ENCODE measurements at places on chromosomes 3 and 15.

- H3K27ac ChIP-seq = no peak overlapping the region
- DNase-seq = no peak
- H3K36me3 ChIP-seq = no peaks in the 10 kb centered on the region
- H3K27me3 ChIP-seq = no peaks in the 10 kb centered on the region
Measured at GRCh38 chr3:177921153-177921552, 615.1 kb upstream of the KCNMB2 start.

DNA sequence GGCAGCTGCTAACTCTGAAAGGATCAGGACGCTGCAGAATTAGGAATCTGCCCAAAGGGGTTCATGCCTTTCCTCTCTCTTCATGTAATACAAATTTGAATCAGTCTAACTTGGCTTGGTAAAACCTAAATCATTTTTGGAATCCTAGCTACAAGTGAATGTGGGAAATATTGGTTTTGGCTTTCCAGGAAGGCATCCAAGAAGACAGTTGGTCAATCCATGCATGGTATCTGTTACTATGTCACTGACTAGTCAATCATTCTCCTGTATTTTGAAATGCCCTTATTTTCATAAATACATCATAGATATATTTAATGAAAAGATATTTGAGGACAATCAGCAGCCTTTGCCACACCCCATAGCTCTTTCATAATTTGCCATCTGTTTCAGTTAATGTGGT is 7.5 kb upstream of the PLS1 start:
- H3K4me1 ChIP-seq = no peaks in the 10 kb centered on the region
- no peak overlapping the region for H3K4me3 ChIP-seq
- H3K36me3 ChIP-seq = no peaks in the 10 kb centered on the region
- no peak overlapping the region for H3K27ac ChIP-seq
- no peaks in the 10 kb centered on the region for H3K27me3 ChIP-seq

DNA sequence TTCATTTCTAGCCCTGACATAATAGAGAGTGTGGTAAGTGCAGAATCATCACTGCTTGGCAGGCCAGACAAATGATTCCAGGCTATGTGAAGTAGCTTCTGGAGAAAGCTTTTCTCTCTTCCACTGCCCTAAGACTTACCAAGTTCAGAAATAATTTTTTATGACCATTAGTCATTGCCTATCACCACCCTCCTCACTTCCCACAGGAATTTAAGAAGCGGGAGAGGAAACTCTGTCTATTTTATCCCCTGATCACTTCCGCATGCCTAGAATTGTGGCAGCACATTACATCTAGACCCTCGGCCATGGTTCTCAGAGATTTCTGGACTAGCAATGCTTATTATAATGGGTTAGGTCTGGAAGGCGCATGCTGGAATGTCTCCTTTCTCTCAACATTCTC is 397.8 kb upstream of the NR2F2 start:
- no peaks in the 10 kb centered on the region for H3K4me1 ChIP-seq
- H3K27ac ChIP-seq = no peak overlapping the region
- H3K4me3 ChIP-seq = no peak overlapping the region
- DNase-seq = no peak

DNA sequence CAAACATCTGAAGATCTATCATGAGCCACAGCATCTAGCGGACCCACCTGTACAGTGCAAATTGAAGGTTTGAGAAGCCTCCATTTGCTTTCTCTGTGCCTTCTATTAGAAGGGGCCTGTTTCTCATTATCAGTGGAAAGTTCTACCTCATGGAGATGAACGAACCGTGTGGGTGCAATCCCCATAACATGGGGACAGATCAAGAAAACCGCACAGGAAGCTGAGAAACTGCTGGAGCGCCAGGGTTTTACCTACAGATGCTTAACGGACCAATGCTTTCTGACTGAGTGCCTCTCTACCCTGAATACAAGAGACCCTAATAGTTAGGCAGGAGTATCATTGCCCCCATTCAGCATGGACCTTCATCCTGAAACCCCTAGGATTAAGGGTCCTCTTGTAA is 53.5 kb downstream of the CYP19A1 start:
- no peaks in the 10 kb centered on the region for H3K4me1 ChIP-seq
- no peak overlapping the region for H3K4me3 ChIP-seq
- DNase-seq = no peak
- no peaks in the 10 kb centered on the region for H3K36me3 ChIP-seq

GRCh38 chr3:98829246-98829832 is 66.2 kb downstream of the ST3GAL6 start:
- no peak overlapping the region for H3K27ac ChIP-seq
- no peaks in the 10 kb centered on the region for H3K4me1 ChIP-seq
- no peak overlapping the region for H3K4me3 ChIP-seq
- no peaks in the 10 kb centered on the region for H3K27me3 ChIP-seq
- no peaks in the 10 kb centered on the region for H3K36me3 ChIP-seq

- no peaks in the 10 kb centered on the region for H3K36me3 ChIP-seq
- no peak overlapping the region for H3K27ac ChIP-seq
- H3K4me1 ChIP-seq = no peaks in the 10 kb centered on the region
- no peaks in the 10 kb centered on the region for H3K27me3 ChIP-seq
- DNase-seq = no peak
- H3K4me3 ChIP-seq = no peak overlapping the region
Measured at GRCh38 chr3:7779331-7779730, 722.3 kb upstream of the LMCD1 start.

DNA sequence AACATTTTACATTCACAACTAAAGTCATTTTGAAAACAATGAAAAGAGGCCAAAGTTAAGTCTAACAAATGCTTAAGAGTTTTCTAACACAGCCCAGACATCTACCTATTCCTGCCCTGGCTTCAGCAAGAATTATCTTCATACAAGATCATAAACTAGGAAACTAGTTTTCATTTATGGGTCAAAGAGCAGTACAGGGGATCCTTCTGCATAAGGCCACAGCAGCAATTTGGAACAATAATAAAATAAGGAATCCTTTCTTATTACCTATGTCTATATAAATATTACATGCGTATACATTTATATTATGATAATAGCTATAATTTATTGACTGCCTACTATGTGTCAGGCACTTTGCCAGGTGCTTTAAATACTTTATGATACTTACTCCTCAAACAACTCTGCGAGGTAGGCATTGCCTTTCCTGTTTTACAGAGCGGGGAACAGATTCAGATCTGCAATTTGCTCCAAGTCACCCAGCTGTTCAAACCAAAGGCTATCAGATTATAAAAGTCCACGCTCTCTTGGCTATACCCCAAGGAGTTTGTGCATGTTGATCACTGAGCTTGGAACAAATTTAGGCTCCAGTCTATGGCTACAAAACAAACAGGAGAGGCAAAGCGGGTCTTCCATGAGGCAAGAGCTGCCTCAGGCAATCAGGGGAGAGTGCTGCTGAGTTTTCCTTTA is 196.4 kb downstream of the RORA start:
- H3K36me3 ChIP-seq = no peaks in the 10 kb centered on the region
- H3K27me3 ChIP-seq = no peaks in the 10 kb centered on the region
- no peak overlapping the region for H3K27ac ChIP-seq
- DNase-seq = no peak
- H3K4me3 ChIP-seq = no peak overlapping the region

DNA sequence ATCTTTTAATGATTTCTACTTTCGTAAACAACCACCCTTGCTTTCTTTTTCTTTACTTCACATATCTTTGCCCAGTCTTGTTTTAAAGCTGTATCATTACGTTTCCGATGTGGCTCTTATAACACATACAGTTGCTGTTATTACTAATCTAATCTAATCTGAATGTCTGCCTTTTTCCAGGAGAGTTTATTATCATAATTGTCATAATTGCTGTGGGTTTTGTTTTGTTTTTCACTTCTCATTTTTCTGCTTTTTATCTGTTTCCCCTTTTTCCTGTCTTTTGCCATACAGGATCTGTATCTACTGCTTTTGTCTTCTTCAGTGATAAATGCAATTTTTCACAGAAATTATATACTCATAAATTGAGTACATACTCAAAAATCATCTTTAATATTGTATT is 24.9 kb downstream of the HACL1 start:
- no peaks in the 10 kb centered on the region for H3K27me3 ChIP-seq
- H3K4me3 ChIP-seq = no peak overlapping the region
- H3K36me3 ChIP-seq = peaks cover 5% of the 10 kb centered on the region
- H3K4me1 ChIP-seq = no peaks in the 10 kb centered on the region

DNA sequence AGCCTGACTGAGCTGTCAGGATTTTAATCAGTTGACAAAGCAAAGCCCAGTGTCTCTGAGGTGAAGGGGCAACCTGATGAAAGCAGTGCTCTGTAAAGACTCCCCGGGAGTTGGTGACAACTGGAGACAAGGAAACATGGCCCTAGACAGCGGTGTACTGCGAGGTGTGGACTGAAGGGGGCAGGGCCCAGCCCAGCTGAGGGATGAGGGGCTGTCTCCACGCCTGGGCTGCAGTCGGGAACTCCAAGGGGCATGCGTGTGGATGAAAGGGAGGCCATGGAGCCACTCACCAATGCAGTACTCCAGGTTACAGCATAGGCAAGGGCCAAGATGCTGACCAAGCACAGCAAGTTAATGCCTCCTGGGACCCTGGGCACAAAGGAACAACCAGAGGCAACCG is 45.1 kb downstream of the SCAP start:
- H3K4me3 ChIP-seq = no peak overlapping the region
- H3K4me1 ChIP-seq = no peaks in the 10 kb centered on the region
- H3K36me3 ChIP-seq = peaks cover 27% of the 10 kb centered on the region

- H3K27me3 ChIP-seq = no peaks in the 10 kb centered on the region
- no peaks in the 10 kb centered on the region for H3K4me1 ChIP-seq
- H3K4me3 ChIP-seq = no peak overlapping the region
- no peaks in the 10 kb centered on the region for H3K36me3 ChIP-seq
- no peak overlapping the region for H3K27ac ChIP-seq
- DNase-seq = no peak
Measured at GRCh38 chr15:55630858-55631257, 42.7 kb upstream of the PYGO1 start.

GRCh38 chr3:3587647-3587972 is 211.6 kb upstream of the LRRN1 start:
- no peaks in the 10 kb centered on the region for H3K27me3 ChIP-seq
- no peaks in the 10 kb centered on the region for H3K4me1 ChIP-seq
- DNase-seq = no peak
- no peaks in the 10 kb centered on the region for H3K36me3 ChIP-seq
- H3K27ac ChIP-seq = no peak overlapping the region

GRCh38 chr15:40285151-40285550 is 2.3 kb upstream of the ANKRD63 start:
- DNase-seq = no peak
- H3K27me3 ChIP-seq = peaks cover 13% of the 10 kb centered on the region
- H3K36me3 ChIP-seq = peaks cover 37% of the 10 kb centered on the region
- no peak overlapping the region for H3K4me3 ChIP-seq
- no peaks in the 10 kb centered on the region for H3K4me1 ChIP-seq

DNA sequence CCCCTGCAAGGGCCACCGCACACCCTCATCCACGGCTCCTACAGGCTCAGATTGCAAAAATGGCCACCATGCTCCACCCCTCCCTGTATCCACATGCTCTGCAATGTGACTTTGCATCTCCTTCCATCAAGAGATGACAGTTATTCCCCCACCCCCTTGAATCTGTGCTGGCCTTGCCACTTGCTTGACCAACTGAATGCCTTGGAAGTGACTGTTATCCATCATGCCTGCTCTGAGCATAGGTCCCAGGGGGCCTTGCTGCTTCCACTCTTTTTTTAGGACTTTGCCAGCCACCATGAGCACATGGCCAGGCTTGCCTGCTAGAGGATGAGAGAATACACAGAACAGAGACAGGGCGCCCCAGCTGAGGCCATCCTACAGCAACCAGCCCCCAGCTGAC is 13.6 kb downstream of the HAPLN3 start:
- DNase-seq = no peak
- no peaks in the 10 kb centered on the region for H3K27me3 ChIP-seq
- no peaks in the 10 kb centered on the region for H3K36me3 ChIP-seq
- no peak overlapping the region for H3K27ac ChIP-seq
- H3K4me1 ChIP-seq = no peaks in the 10 kb centered on the region

DNA sequence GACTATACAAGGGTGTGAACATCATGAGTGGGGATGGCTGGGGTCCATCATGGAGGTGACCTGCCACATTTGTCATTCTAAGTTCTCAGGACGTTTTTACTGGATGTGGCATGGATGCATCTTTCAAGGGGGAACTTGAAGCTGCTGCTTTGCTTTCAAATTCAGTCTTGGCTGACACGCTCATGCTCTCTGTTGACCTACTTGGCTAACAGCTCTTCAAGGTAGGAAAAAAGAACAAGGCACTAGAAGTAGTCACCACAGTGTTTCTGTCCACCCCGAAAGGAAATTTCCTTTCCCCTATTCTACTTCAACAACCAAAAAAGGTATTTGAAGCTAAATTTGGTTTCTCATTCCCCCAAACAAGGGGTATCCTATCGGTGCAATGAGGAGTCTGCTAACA is 15.0 kb downstream of the STIMATE start:
- H3K27ac ChIP-seq = no peak overlapping the region
- H3K4me1 ChIP-seq = no peaks in the 10 kb centered on the region
- H3K27me3 ChIP-seq = no peaks in the 10 kb centered on the region
- no peak overlapping the region for H3K4me3 ChIP-seq

GRCh38 chr3:128590948-128591347 is 59.7 kb downstream of the RPN1 start:
- H3K27ac ChIP-seq = no peak overlapping the region
- H3K4me1 ChIP-seq = no peaks in the 10 kb centered on the region
- no peak for DNase-seq

GRCh38 chr3:14768881-14769280 is 49.9 kb upstream of the FGD5 start:
- no peaks in the 10 kb centered on the region for H3K27me3 ChIP-seq
- DNase-seq = no peak
- H3K4me1 ChIP-seq = no peaks in the 10 kb centered on the region
- no peaks in the 10 kb centered on the region for H3K36me3 ChIP-seq

- no peak overlapping the region for H3K27ac ChIP-seq
- H3K36me3 ChIP-seq = no peaks in the 10 kb centered on the region
- no peak overlapping the region for H3K4me3 ChIP-seq
Measured at GRCh38 chr3:57545636-57546268, 1.6 kb upstream of the DNAH12 start.

Measured in naive thymus-derived CD4-positive, alpha-beta T cell (primary cell).